ENCODE measurements at places on chromosomes 3 and 15.
A peak's percentile ranks its signal among the peaks of the same experiment; 100 is the strongest.

GRCh38 chr3:13461169-13462124 lies 18.7 kb upstream of the HDAC11 start:
- DNase-seq, result peak; percentile 55

GRCh38 chr3:53803124-53803815 lies 42.9 kb downstream of the CHDH start:
- no peak for DNase-seq

- no peak for DNase-seq
Measured at GRCh38 chr15:26453914-26454313, 319.0 kb downstream of the GABRB3 start.

DNA sequence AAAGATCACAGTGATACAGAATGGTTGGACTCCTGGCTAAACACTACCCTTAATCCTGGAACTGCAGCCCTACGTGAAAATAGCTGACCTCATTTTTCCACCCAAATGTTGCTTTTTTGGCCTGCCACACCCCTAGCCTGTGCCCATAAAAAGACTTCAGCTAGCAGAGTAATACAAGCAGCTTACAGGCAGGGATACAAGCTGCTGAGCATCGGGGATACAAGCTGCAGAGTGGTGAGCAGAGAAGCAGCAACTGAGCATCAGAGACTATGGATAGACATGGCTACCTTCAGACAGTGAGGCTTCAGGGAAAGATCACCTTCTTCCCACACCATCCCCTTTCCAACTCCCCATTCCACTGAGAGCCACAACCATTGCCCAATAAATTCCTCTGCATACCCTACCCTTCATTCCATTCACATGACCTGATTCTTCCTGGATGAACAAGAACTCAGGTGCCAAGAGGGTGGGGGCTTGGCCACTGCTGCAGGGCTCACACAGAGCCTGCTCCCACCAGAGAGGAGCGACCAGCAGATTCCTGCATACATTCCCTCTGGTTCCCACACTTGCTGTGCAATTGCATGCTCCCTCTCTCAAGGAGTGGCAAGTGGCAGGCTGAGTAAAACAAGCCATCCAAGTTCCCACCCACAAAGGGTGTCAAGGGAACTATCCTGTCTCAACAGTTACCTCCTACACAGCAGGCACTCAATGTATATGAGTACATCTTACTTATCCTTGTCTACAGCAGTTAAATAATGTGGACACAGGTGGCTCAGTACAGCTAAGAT lies 217.5 kb downstream of the ALCAM start:
- no peak for DNase-seq

DNA sequence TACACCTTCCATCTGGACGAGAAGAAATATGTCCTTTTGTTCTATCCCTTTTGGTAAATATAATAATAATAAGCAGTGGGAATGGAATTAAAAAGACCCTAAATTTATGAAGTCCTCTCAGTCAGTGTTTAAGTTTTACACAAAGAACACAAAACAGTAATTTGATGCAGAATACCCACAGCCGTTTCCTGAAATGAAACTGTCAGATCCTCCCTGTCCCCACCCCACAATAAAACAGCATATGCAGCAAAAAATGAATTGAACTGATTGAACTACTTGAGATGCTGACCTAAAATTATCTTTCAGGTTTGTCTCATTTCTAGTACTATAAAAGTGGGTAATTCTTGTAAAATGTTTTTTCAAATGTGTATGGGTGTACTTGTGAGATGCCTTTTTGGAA lies 2.2 kb upstream of the LRIG1 start:
- DNase-seq, result no peak

- DNase-seq, result no peak
Measured at GRCh38 chr3:154081305-154081704, 39.9 kb upstream of the ARHGEF26 start.

DNA sequence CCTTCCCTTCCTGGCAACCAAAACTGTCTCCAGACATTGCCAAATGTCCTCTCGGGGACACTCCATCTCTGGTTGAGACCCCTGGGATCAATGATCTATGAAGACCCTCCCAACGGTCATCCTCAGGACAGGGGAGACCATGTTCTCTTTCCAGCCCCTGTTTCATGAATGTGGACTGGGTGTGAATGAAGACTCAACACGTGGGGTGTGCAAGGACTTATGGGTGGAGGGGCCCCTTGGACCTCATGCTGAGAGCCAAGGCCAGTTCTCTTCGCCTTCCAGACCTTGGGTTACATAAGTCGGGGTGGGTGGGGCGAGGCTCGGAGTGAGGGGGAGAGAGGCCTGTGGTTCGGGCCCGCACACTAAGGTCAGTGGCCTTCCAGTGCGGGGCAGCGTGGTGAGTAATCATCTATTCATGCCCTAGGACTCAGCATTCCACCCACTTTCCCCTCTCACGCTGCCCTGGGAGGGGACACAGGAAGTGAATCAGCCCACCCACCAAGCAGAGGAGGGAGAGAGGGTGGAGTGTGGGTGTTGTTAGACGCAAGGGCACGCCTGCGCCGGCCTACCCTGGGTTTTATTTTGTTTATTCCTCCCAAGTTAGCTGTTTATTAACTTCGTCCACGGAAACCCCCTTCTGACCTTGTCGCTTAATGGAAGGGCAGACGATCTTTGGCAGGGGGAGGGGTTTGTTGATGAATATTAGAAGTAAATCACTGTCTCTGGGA lies 6.7 kb downstream of the PAQR5 start:
- DNase-seq, result no peak

DNA sequence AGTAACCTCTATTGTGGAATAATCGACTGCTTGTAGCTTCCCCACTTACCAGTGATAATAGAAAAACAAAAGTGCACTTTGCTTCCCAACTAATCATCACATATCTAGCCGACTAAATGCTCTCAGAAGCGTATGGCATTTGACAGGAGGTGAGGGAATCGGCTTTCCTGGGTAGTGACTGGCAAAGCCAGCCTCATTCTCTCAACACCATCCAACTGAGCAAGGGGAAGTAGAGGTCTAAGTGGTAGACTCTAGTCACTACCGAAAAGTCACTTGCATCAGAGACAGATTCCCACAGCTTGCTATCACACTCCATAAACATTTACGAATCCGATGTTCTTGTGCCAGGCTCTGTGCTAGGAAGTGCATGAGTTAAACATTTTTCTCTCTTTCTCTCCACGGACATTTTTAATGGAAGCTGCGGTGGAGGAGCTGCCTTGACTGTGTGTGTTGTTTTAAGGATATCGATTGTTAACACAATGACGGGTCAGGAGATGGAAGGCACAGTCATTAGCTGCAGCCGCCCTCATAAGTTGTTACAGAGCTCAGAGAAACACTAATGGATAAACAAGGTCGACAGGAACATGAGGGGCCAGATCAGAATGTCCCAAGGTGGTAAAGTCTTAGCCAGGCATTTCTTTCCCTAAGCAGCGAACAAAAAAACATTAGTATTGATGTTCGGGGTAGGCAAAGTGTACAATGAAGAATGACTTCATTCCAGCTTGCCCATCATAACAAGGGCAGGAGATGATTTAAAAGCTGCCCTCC lies 11.9 kb downstream of the ZNF385D start:
- no peak for DNase-seq

GRCh38 chr3:106533093-106533787 lies 664.4 kb upstream of the CBLB start:
- DNase-seq, result no peak

DNA sequence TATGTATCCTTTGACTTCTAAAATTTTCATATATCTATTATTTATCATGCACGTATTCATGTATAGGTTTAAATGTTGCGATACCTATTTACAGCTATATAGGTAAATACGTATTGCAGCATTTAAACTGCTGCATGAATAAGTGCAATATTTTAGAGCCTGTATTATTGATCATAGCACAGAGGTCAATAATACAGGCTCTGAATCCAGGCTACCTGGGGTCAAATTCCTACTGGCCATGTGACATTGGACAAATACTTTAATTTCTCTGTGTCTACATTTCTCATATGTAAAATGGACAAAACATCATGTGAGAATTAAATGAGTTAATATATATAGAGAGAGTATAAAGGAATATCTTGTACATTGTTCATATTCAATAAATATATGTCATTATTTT lies 352.9 kb upstream of the ROBO2 start:
- DNase-seq, result no peak

DNA sequence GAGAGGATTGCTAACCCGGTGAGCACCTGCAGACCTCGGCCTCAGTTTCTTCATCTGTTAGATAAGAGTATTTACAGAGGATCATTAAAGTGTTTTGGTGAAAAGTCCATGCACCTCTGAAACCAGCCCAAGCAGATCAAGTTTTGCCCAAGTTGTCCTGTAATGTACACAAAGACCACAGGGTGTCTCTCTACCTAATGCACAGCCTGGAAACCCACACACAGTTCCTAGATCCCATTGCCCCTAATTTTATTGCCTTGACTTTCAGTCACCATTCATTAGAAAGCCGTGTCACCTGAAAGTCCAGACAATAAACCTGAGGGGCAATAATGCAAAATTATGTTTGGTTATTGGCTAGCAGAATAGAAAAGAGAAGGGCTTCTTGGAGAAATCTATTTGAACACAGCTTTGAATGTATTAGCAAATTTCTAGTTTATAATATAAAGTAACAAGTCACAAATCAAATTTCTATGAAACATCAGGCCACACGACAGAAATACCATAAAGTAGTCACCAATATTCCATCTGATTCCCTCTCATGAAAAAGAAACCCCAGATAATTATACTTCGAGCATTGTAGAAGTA lies 161.3 kb upstream of the SLC2A2 start:
- no peak for DNase-seq

DNA sequence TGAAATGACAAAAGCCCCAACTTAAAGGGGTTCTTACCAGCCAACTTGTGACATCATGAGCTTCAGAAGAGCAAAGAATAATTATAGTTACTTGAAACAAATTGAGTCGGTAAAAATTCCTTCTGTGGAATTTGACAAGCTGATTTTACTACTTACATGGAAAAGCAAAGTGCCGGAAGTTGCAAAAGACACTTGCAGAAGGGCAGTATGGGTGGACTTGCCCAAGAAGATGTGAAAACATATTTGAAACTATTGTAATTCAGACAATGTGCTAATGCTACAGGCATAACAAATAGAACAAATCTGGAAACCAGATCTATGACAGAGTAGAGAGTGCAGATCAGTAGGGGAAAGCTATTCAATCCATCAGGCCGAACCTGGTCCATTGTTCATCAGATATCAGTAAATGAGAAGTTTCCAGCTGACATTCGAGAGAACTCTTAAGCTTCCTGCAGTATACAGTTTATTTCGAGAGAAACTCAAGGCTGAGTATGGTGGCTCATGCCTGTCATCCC lies 2.5 kb upstream of the KIF7 start:
- no peak for DNase-seq

DNA sequence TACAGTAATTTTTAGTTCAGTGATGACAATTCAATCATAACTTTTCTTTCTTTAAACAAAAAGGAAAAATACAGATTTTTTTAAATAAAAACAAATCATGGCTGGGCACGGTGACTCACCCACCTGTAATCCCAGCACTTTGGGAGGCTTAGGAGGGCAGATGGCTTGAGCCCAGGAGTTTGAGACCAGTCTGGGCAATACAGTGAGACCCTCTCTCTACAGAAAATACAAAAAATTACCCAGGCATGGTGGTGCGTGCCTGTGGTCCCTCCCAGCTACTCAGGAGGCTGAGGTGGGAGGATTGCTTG lies 25.6 kb upstream of the ATG7 start:
- DNase-seq, result no peak

- DNase-seq, result no peak
Measured at GRCh38 chr3:18723206-18723810, 298.2 kb upstream of the SATB1 start.

GRCh38 chr3:73680391-73681095 lies 55.8 kb upstream of the PDZRN3 start:
- DNase-seq, result no peak

Data from bone marrow (tissue), 2 donors.